Activated CD4-positive, alpha-beta T cell treated with anti-CD3 and anti-CD28 coated beads for 1 hour (primary cell): ENCODE measurements at places on chromosomes 3 and 15.

DNA sequence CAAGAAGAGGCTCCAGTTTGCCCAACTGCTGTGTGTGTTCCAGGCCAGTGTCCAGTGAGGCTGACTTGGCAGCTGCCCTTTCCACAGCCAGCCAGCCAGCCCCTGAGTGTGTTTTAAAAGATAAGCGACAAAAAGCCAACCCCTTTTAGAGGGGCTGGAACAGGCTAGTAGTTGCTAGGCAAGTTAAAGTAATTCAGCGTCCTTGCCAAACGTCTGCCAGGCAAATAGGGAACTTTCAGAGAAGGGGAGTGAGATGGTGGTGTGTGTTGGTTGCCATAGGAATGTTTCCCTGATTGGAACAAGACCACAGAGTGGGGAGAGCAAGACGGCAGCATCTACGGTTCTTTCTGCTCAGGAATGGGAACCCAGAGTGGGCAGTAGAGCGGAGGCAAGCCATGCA lies 86.3 kb downstream of the TMEM108 start:
- no peak for DNase-seq

DNA sequence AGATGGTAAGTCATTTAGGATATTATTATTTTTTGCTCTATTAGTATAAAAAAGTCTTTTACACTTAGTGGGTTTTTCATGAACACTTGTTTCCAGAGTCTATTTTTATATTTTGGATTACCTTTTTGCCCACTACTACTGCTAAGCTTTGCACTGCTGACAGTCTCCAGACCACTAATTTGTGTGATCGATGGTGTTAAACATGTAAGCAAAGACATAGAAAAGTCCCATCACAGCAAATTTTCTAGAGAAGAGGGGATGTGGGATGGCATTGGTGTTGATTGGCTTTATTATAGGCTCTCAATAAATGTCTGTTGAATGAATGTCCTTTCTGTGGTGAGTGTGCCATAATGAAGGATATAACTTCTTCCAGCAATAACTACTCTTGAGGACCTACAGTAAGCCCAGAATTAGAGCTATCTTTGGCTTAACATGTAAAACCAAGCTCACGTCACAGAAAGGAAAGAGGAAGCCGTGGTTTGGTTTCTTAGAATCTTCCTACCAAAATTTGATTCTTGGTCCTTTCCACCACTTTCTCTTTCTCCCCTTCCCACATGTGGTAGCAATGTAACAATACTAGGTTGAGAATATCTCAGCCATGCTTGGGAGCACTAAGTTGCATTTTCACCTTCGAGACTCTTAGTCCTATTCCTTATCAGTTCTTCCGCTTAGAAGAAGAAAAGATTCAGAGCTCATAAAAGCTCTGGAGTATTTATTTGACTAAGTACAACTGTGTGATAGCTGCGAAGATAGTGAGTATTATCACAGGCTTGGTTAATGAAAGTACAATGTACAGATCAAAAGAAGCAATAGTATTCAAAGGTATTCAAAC lies 90.6 kb upstream of the UMPS start:
- DNase-seq: no peak

GRCh38 chr3:143002727-143003126 lies 1.4 kb downstream of the U2SURP start:
- no peak for DNase-seq

- DNase-seq: no peak
Observed at GRCh38 chr15:83106994-83107840, at the start of gene TM6SF1. Gene TM6SF1 (plus strand): TSS chr15:83107645. CDS start chr15:83107681, 36 bp downstream.

DNA sequence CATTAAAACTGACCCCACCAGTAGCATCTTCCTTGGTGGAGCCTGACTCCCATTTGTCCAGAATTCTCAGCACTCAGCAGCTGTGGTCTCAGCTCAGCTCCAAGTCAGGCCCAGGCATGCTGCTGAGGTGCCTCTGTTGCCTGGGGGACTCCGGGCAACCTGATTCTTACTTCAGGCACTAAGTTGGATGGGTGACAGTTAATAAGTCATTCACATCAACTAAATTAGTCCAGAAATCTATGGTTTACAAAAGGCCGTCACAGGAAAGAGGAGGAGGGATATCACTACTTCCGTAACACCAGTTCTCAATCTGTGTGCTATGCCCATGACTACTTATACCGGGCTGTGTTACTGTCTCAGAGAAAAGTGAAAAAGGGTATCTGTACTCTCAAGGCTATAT lies 310.2 kb downstream of the SATB1 start:
- DNase-seq: no peak

- no peak for DNase-seq
Observed at GRCh38 chr3:117045143-117045542, 335.6 kb downstream of the TUSC7 start.

GRCh38 chr3:23203708-23204330 lies 692 bp downstream of the UBE2E2 start:
- no peak for DNase-seq

DNA sequence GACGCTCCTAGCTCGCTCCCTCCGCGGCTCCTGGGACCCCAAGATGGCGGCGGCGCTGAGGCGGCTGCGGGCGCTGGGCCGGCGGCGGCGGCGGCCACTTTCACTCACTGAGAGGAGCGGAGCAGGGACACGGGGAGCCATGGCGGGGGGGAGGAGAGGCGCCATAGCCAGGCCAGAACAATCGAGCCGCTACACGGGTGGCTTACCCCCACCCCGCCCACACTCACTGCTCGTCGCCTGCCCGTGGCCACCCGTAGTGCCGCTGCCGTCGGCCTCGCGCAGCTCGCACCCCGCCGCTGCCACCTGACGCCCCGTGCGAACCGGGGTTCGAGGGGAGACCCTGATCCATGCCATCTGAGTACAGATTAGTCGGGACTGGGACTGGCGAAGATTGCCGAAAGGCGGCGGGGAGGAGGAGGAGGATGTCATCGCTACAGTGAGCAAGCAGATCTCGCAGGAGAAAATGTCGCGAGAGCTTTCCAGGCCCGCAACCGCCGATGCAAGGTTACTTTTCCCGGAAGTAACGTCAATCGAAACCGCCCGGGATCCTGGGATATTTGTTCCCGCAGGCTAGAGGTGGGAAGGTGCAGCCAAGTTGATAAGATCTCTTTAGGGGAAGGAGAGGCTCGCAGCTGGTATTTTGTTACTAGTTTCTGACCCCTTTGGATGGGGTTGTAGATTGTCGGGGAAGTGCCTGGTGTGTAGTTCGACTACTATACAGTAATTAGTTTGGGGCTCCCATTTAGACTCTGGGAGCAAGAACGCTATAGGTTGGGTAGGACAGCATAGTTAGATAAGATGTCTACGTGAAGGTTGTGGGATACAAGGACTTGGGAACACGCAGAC lies at the start of gene INO80:
INO80 (minus strand) TSS at position 165 of the 846 bp plus-strand sequence. CDS start 19,970 bp downstream, outside the sequence.
- DNase-seq: peak; percentile 91

DNA sequence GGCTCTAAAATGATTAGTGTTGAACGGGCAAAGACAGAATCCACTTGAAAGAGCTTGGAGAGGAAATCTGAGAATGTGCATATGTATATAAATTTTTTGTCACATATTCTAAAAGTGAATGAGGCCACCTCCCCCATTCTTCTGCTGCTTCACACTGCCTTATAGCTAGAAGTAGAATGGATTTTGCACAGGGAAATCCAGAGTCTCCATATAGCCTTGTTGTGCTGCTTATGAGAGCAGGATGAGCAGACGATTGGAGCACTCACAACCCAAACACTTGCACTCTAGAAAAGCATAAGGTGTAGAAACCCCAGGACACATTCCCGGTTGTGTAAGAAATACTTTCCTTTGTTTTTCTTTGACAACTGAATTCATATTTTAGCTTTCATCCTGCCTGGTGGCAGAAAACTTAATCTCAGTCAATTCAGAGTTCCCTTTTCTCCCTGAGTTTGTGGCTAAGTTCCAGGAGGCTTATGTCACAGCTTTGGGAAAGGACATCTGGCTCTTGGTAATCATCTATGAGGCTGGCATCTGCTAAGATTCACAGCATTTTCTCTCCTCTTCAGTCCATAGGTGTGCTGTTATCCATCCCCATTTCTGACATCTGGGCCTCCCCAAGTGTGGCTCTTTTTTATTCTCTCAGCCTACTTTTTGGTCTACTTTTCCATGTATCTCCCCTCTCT lies 188.4 kb upstream of the PFN2 start:
- DNase-seq: no peak

DNA sequence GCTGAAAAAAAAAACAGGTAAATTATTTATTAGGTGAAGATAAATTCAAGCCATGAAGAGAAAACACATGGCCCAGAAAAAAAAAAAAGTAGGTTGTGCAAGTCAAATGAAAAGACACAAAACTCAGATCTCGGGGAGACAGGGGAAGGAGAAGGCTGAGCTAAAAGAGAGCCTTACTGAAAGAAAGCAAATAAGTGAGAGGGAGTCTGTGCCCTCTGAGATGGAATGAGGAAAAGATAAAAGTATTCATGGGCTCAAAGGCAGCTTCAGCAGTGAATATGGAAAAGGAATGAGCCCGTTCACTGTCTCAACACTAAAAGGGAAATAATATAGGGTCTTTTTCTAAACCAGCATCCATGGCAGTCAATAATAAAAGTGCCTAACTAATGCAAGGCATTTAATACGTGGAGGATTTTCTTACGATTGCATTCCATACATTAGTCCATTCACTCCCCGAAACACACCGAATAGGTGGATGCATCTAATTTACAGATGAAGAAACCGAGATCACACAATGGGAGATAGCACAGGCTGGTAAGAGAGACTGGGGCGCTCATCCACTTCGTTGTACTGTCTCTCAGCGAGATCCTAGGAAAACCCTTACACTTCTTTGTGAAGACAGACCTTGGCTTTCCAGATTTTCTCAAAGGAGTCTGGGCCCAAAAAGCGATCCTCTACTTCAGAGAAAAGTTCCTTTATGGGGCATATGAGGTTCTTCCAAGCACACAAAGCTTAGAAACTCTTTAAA lies 1.1 kb downstream of the TFDP2 start:
- no peak for DNase-seq

DNA sequence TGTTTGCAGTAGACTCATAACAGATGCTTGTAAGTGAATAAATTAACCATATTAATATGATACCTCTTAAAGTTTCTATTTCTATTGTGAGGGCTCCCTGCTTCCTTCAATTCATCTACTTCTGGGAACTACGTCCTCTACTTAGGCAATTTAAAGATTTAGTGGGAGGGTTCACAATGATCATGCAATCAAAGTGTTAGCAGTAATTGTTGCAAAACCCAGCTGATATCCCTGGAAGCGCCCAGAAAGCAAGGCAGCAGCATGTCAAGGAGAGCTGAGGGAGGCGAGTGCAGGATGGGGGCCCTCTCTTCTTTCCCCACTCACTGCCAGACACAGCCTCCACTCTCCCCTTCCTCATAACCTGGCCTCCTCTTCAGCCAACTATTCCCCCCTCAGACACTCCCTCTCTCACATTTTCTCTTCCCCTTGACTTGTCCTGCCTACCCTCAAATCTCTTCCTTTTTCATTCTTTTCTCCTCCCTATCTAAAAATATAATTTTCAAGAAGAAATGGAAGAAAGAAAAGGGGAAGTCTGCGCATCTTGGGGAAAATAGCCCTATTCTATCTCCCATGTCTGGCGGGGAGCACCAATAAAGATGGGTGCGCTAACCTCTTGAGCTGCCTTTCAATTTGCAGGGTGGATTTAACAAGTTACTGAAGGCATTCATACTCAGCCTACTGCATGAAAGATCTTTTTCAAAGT lies 6.6 kb downstream of the TMEM212 start:
- no peak for DNase-seq

GRCh38 chr3:3448468-3448867 lies 269.0 kb upstream of the CRBN start:
- no peak for DNase-seq

DNA sequence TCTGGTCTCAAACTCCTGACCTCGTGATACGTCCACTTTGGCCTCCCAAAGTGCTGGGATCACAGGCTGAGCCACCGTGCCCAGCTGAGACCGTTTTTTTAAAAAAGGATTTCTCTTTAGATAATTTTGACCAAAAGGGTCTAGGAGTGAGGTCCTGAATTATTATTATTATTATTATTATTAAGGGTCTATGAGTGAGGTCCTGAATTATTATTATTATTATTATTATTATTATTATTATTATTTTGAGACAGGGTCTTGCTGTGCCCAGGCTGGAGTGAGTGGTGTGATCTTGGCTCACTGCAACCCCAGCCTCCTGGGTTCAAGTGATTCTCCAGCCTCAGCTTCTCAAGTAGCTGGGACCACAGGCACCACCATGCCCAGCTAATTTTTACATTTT lies 20.6 kb upstream of the ARID3B start:
- no peak for DNase-seq

DNA sequence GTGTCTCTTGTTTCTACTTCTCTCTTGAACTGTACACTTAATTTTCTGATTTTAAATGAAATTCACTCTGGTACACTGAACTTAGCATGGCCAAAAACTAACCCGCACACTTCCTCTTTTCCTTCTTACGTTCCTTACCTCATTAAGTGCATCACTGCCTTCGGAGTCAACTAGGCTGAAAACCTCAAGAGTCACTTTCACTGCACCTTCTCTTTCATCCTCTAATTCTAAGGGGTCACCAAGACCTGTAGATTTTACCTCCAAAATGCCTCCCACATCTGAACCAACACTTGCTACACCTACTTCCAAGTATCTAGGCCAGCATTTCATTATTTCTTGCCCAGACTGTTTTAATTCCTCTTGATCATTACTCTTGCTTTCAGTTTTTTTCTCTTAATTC lies 6.6 kb downstream of the CBLB start:
- no peak for DNase-seq

- DNase-seq: no peak
Observed at GRCh38 chr3:194384156-194384555, 14.6 kb upstream of the LRRC15 start.

DNA sequence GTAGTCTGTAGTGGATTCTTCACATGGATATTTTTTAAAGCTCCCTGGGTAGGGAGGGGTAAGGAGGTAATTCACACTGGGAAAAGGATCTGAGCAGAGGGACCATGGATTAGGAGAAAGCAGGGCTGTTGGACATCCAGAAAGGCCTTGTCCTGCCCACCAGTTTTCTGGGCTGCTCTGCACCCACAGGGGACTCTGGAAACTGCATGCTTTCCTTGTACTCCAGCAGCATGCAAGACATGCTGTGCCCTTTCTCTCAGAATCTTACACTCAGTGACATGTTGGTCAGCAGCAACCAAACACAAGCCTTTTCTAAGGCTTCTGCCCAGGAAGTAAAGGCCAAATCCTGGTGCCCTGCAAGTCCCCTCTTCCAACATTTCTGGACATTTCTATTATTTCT lies 2.5 kb upstream of the FBN1 start:
- no peak for DNase-seq

GRCh38 chr15:81113861-81114291 lies 20.2 kb upstream of the CFAP161 start:
- DNase-seq: no peak

- no peak for DNase-seq
Observed at GRCh38 chr15:92323525-92323924, 70.2 kb upstream of the ST8SIA2 start.

- no peak for DNase-seq
Observed at GRCh38 chr3:70244422-70244821, 68.0 kb downstream of the MDFIC2 start.

- no peak for DNase-seq
Observed at GRCh38 chr3:45454466-45454865, 66.1 kb downstream of the LARS2 start.

GRCh38 chr3:121995161-121996137 lies 26.6 kb downstream of the ILDR1 start:
- no peak for DNase-seq

- DNase-seq: no peak
Observed at GRCh38 chr3:107630779-107631178, 108.0 kb downstream of the BBX start.

- peak; percentile 69 for DNase-seq
Observed at GRCh38 chr3:37996785-37997301, 6.3 kb downstream of the VILL start.

GRCh38 chr3:79521221-79521848 lies 246.5 kb downstream of the ROBO1 start:
- no peak for DNase-seq

- DNase-seq: no peak
Observed at GRCh38 chr3:60086811-60087210, 1037.0 kb upstream of the CFAP20DC start.

GRCh38 chr3:143627336-143627735 lies 220.9 kb downstream of the SLC9A9 start:
- DNase-seq: no peak
